ENCODE measurements at places on chromosomes 3 and 15.

GRCh38 chr3:17678116-17678741, 64.2 kb downstream of the TBC1D5 start:
- DNase-seq = no peak

DNA sequence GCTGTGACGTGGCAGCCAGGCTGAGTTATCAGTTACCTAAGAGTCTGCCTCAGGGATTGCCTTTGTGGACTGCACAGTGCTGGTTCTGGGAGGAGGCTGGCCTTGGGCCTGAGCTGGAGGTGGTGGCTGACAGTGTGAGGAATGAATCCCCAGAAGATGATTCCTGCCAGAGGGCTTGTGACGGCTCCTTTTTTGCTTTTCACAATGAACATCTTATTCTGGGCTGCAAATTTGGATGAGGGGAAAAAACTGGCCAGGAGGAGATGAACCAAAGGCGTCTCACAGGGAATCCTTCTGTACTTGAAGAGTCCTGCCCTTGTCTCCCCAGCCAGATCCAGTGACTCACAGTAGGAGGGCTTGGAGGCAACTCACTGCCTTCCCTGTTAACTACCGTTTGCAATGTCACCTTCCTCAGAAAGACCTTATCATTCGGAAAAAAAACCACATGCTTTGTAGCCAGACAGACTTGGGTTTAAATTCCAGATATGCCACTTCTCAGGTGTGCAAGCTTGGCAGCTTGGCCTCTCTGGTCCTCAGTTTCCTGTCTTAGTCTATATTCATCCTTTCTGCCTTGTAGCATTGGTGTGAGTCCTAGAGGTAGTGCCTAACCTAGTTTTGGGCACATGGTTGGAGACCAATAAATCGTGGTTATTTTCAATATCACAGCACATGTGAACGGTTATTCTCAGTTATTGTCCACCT, 19.1 kb downstream of the ST6GAL1 start:
- DNase-seq = no peak

DNA sequence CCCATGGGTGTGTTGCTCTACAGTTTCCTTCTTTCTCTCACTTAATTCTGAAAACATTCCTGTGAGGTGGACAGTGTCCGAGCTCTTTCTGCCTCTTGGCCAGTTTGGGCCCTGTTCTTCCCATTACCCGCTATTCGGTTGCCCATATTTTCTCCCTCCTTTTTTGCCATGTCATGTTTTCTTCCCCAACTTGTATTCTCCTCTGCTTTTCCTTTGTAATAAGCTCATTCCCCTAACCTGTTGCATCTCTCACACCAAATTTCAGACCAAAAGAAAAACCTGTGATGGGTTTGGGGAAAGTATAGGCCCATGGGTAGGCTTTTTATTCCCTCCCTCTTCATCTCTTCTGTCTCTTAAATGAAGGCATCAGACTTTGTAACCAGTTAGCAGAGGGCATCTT, 30.5 kb downstream of the NKIRAS1 start:
- DNase-seq = no peak

GRCh38 chr3:152505926-152506325, 237.2 kb downstream of the MBNL1 start:
- no peak for DNase-seq

- no peak for DNase-seq
Measured at GRCh38 chr3:62898530-62899496, 23.6 kb upstream of the CADPS start.

DNA sequence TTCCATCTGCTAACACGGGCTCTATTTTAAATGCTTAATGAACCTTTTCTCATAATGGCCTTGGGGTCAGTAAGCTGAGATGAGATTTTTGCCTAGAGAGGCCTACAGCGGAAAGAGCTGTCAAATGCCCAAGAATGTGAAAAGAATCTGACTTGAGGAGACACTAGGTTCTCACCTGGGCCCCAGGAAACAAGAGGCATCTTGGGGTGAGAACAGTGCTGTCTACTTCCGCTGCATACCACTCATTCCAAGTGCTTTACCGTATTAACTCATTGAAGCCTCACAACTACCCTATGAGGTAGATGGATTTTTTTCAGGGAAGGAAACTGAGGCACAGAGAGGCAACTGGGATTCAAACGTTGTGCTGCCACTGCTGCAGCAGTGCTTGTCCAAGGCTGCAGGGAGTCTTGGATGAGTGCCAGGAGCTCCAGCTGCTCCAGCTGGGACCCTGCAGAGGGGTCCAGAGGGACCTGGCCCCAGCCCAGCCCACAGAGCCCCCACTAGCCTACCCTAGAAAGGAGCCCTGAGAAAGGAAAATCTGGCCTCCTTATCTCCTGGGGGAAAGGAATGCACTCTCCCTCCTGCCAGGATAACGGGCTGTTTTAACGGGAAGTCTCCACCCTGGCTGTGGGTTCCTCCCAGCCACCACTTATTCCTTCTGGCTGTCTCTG, 68.4 kb downstream of the SLC12A8 start:
- no peak for DNase-seq

DNA sequence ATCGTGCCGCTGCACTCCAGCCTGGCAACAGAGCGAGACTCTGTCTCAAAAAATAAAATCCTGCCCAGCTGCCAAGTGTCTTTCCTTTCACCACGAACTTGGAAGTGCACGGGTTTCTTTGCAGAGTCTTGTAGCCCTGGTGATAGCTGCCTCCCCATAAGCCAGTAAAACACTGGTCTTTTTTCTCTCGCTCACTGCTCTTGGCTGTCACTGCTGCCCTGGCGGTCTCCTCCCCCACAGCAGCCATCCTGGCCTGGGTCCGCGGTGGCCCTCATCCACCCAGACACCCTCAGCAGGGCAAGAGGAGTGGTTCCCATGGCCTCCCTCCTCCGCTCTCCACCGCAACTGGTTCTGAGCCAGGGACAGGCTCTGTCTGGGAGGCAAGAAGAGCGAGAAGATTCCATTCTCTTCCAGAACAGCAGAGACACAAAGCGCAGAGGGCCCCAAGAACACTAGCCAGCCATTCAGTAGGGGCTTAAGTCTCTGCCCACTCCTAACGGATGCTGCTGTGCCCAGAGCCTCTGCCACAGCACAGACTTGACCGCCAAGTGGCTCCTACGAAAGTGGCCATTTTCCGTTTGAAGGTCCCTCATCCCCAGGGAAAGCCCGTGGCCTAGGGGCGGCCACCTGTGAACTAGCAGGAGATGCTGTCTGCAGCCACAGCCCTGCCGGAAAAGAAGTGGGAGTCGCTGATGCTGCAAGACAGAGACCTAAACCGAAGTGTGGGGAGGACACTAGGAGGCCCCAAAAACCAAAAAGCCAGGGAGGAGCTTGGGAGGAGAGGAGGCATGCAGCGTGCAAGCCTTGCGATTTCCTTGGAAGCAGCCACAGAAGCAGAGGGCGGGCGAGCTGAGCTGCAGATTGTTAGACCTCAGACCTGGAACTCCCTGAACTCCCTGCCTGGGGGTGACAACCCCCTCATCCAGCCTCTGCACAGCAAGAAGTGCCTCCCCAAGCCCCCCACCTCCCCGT, 44.1 kb downstream of the KLHL25 start:
- no peak for DNase-seq

DNA sequence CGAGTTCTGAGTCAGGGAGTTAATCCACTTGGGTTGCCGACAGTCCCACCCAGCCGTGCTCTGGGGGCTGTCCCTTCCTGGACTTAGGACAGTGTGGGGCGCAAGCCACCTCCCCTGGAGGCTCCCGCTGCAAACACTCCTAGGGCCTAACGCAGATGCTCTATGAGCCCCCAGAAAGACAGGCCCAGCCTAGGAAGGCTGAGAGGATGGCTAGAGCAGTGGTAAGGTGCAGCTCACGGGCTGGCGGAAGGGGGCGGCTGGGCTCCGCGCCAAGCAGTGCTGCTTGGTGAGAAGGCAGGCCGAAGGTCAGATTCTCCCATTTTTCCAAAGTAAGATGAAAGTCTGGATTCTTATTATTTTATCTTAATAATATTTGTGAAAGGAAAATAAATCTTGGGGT, 84.6 kb upstream of the ALDH1L1 start:
- DNase-seq = no peak

- no peak for DNase-seq
Measured at GRCh38 chr15:45101749-45102148, 12.2 kb downstream of the DUOX2 start.

GRCh38 chr3:19471138-19471537, 322.8 kb downstream of the KCNH8 start:
- no peak for DNase-seq

GRCh38 chr3:99658274-99658673, 19.9 kb downstream of the COL8A1 start:
- no peak for DNase-seq

DNA sequence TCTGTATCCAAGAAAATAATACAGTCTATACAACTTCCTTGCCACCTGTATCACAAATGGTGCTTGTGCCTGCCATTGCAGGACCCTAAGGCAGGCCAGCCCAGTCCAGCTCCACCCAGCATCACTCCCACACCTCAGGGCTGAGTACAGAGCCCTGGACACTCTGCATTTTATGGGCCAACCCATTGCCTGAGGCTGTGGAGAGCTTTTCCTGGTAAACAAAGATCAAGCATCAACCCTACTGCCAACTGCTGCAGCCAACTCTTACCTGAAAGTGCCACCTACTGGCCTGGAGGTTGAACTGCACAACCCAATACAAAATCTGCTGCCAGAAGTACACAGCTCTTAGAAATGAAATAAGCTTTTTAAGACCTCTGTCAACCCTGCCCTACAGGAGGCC, 1082.2 kb downstream of the NAALADL2 start:
- no peak for DNase-seq
